HuH-7 (cell line): ENCODE measurements at places on chromosomes 3 and 15.

GRCh38 chr3:127275287-127275781 is 12.5 kb downstream of the PRR20G start:
- DNase-seq: no peak

DNA sequence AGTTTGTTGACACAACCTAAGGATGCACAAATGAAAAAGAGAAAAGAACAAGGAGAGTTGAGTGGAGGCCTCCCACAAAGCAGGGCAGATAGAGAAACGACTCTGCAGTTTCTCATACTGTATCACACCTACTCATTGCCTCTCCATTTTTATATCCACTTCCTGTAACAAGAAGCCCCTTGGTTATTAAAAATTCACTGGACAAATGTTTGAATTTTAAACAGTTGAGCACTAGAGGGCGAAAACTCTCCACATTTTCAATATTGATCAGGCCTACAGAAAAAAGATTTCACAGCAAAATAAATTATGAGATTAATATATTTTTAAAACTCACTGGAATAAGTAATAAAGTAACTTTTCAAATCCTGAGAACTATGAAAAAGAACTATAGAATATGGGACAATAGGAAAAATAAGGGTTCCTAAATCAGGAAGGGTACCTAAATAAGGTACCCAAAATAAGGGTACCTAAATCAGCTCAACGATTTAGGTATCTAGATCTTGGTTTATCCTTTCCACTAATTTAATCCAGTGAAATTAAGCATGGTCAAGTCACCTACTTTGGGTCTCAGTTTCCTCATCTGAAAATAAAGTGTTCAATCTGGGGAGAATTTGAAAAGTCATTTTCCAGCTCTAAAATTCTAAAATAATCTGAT is 47.0 kb upstream of the PPIB start:
- peak; percentile 12 for DNase-seq

DNA sequence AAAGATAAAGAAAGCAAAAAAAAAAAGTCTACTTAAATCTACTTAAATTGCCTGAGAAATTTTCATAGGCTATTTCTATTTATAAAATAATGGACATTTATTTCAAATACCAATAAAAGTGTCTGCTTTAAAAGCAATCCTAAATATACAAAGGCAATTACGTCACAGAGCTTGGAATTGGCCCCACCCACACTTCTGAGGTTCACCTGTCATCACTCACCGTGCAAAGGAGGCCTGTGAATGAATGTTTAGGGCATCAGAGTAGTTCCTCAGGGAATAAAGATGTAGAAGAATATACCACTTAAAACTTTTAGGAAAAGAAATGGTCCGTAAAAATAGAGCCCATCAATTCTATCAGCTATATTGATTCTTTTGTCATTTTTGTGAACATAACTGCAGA is 621.8 kb downstream of the ROBO1 start:
- DNase-seq: no peak

GRCh38 chr3:134441321-134441720 is 44.5 kb downstream of the ANAPC13 start:
- DNase-seq: no peak

- DNase-seq: no peak
Measured at GRCh38 chr15:99435877-99436541, 129.8 kb upstream of the MEF2A start.

DNA sequence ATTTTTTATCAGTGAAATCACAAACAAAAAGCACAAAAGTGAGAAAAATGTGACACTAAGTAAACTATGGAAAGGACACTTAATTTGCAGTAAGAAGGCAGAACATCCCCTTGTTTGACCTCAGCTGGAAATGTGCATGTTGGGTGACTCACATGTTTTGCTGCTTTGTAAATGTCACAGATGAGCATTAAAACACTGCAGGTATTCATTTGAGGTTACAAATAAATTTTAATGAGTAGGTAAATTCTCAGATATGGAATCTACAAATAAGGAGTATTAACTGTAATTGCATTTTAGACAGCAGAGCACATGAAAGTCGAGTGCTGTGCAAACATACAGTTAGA is 20.3 kb downstream of the CHMP2B start:
- no peak for DNase-seq

DNA sequence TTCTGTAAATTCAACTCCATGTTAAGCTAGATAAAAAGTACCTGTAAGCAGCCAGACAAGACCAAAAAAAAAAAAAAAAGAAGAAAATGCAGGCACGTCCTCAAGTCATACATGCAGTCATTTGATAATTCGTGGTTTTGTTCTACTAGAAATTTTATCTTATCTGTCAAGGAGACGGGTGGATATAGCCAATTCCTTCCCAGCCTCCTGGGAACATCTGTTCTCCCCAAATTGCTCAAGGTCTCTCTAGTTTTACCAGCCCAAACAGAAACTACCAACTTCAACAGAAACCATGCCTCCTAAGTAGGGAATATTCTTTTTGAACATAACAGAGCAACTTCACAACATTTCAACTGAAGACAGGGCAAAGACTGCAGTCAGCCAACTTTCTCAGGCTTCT is 19.5 kb downstream of the RYK start:
- no peak for DNase-seq

DNA sequence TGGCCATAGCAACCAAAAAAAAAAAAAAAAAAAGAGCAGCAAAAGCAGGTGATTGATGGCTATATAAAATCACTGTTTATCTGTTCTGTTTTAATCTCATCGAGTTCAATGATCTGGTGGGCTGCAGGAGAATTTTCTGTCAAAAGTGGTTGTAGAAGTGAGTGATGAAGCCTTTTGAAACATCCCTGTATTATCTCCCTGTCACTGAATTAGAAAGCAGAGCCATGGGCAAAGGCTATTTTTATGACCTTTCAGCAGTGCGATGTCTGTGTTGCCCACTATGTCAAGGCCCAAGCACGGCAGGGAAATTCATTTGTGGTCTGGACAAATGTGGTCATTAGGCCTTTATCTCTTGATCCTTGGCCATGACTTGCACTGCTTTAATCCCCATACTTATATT is 59.9 kb downstream of the OTOL1 start:
- no peak for DNase-seq

- DNase-seq: no peak
Measured at GRCh38 chr3:188516515-188516914, 362.6 kb downstream of the LPP start.

DNA sequence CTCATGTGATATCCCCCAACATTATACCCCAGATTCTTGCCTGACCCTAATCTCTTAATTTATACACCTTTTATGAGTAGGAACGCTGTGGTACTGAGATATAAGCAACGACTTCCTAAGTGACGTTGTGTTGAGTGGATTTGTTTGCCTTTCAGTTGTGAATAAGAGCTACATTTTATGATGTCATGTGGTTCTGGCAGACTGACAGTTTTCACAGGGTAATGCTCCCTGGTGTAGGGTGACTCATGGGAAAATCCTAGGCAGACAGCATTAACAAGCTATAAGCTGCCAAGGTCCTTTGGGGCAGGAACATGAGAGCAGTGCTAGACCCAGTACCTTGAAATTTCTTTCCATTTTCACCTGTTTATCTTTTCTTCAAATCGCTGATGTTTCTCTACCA is 11.2 kb downstream of the C3orf52 start:
- no peak for DNase-seq

DNA sequence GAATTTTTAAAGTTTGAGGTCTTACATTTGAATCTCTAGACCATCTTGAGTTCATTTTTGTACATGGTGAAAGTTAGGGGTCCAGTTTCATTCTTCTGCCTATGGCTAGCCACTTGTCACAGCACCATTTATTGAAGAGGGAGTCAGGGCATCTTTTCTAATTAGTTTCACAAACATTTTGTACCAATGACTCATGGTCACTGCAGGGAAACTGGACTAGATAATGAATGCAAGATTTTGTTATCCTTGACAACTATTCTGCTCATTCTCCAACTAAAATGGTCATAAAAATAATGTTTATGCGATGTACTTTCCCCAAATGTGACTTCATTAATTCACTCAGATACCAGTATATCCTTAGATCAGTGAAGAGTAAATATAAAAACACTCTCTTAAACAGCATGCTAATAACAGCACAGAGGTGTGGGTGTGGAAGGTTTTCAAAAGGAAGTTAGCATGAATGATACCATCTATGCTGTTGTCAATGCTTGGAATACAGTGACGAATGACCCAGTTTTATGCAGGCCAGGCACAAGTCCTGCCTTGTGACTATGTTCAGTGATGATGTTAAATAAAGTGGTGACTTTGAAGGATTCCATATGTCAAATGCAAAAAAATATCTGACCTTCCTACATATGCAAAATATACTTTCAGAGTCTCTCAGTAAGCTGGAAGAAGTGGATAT is 314.9 kb upstream of the TMCO5A start:
- no peak for DNase-seq

- peak; percentile 48 for DNase-seq
Measured at GRCh38 chr3:58532794-58533220, 4.2 kb downstream of the ACOX2 start.

DNA sequence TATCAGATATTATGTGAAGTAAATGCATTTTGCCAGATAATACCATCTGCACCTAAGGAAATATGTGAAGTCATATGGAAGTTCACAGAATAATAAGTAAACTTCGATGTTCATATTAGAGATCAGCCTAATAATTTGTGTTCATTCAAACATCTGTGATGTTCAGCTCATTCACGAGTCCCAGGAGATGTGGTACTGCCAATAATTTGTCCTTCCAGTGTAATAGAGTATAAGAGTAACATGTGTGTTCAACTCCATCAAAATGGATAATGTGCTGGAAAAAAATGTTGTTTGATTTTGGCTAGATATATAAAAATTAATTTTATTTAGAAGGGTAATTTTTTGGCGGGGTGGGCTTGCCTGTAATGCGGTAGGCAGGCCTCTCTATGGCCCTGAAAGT is 75.4 kb upstream of the ARL6 start:
- no peak for DNase-seq

DNA sequence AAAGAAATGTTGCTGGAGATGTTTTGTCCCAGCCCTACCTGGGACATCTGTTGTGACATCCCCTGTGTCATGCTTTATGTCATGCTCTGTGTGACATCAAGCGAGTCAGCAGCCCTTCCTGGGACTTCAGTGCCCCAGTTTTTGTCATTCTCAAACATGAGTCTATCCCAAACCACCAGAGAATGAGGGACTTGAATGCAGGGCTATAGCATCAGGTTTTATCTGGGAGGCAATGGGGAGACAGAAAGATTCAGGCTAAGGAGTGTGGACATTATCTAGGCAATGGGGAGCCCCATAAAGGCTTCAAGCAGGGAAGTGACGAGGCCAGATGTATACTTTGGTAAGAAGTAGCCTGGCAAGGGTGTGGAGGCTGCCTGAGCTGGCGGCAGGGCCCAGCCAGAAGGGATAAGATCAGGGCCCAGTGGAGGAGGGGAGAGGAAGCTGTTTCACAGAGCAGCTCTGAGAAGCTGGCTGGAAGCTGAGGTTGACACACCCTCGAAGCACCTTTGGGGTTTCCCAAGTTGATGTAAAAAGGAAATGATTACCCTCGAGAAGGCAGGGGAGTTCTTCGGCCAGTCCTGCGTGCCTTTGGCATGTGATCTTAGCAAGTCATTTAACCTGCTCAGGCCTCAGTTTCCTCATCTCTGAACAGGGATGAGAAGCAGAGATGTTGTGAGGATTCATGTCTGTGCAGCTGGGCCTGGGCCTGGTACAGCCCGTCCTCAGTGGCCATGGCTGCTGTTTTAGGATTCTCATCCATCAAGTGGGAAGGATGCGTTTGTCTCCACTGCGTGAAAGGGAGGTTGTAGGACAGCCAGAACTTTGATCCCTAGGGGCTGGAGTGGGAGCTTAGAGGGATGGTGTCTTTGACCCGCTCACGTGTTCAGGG is 34.3 kb downstream of the IRAK2 start:
- no peak for DNase-seq

- no peak for DNase-seq
Measured at GRCh38 chr3:23590424-23591273, 215.1 kb upstream of the UBE2E1 start.

DNA sequence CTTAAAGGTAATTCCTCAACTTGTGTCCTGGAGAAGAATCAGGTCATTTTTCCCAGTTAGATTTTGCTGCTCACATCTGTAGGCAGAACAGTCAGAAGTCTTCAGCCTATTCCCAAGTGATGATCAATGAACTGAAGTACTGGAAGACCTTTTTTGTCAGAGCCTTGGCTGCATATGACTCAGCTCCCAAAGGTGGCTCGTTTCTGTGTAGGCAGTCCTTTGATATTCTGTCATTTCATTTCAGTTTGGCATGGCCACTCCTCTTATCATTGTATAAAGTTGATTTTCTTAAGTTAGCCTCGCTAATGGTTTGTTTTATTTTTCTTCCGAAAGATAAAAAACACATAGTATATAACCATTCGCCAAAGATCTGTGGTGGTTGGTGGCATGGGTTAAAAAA is 90.7 kb downstream of the KLHL25 start:
- DNase-seq: no peak

GRCh38 chr3:101995371-101996046 is 146.2 kb downstream of the NFKBIZ start:
- DNase-seq: no peak

- DNase-seq: no peak
Measured at GRCh38 chr3:108124337-108125152, 33.7 kb upstream of the CD47 start.

GRCh38 chr3:113985541-113985940 is 37.7 kb downstream of the ZDHHC23 start:
- DNase-seq: no peak

GRCh38 chr3:196948442-196949284 is 6.3 kb upstream of the NCBP2 start:
- DNase-seq: peak; percentile 55

- DNase-seq: no peak
Measured at GRCh38 chr3:114310695-114311094, 16.9 kb downstream of the TIGIT start.

GRCh38 chr15:31080591-31081014 is 20.9 kb downstream of the TRPM1 start:
- DNase-seq: no peak

GRCh38 chr3:153171918-153172317 is 9.9 kb downstream of the RAP2B start:
- DNase-seq: no peak

DNA sequence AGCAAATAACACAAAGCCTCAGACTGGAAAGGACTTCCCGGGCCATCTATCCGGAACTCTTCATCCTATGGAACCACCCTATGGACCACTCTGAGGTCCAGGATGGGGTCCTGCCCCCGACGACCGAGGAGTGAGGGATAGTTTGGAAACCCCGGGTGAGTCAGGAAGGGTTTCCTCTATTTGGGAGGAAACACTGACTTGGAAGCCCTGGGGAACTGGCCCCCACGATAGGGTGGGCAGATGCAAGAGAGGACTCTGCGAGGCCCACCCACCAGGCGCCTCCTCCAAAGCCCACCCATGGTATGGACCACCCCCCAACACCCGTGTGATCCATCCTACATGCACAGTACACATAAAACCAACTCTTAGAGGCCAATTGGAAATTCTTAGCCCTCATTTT is 69.4 kb downstream of the CPN2 start:
- DNase-seq: no peak

DNA sequence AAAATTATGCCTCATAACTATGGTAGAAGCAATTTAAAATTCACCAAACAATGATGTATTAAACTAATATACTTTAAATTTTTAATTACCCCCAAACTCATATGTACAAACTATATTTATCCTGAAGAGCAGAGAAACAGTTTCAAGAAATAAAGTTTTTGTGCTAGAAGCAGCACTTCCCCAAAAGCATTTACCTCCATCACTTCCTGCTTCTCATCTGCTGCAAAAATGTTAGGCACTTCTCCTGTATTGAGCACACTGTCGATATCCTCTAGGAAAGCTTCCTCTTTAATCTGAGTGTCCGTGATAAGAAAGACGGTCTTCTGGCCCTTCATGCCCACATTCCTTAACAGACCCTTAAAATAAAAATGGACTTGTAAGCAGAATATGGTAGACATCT is 101.5 kb upstream of the ASB14 start:
- DNase-seq: no peak
